ENCODE measurements at places on chromosomes 5 and 9.

- peak; percentile 88 for DNase-seq
Measured at GRCh38 chr5:39217365-39218281, 1.7 kb downstream of the FYB1 start.

GRCh38 chr5:102956599-102956998 lies 163.3 kb downstream of the GIN1 start:
- DNase-seq = no peak

- DNase-seq = no peak
Measured at GRCh38 chr5:9302218-9302617, 243.7 kb downstream of the SEMA5A start.

- DNase-seq = no peak
Measured at GRCh38 chr5:179417696-179418095, 72.4 kb upstream of the ADAMTS2 start.

DNA sequence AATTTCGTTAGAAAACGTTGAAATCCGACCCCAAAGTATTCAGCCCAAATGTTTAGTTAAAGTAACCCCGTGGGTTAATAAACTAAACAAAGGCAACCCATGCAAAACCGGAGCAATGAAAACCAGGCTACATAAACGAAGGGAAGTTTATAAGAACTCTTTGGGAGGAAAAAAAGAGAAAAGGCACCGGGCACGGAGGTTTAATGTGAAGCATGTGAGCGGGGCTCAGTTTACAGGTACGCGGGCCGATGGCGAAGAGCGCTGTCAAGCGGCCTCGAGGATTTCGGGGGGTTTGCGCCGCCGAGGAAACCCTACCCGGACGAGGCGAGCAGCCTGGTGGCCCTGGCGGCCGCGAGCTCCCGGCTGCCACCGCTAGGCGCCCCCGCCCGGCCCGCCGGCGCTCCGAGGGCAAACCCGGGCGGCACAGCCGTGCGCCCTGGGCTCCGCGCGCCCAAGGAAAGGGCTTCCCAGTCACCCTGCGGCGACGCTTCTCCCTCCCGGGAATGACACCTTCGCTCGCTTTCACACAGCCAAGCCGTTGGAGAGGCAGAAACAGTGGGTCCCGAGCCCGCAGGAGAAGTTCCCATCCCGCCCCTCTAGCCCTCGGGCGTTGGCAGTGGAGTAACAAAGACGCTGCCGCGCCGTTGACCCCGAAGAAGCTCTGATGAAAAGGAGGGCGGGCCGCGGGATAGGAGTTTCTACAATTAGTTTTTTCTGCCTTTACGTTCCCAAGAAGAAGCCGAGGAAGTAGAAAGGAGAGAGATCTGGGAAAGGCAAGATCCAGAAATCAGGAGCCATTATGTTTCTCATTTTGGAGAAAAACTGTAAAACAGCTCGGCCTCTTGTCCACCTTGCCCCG lies 126.0 kb downstream of the TMEM174 start:
- no peak for DNase-seq

GRCh38 chr5:63286724-63287123 lies 675.5 kb downstream of the HTR1A start:
- no peak for DNase-seq

DNA sequence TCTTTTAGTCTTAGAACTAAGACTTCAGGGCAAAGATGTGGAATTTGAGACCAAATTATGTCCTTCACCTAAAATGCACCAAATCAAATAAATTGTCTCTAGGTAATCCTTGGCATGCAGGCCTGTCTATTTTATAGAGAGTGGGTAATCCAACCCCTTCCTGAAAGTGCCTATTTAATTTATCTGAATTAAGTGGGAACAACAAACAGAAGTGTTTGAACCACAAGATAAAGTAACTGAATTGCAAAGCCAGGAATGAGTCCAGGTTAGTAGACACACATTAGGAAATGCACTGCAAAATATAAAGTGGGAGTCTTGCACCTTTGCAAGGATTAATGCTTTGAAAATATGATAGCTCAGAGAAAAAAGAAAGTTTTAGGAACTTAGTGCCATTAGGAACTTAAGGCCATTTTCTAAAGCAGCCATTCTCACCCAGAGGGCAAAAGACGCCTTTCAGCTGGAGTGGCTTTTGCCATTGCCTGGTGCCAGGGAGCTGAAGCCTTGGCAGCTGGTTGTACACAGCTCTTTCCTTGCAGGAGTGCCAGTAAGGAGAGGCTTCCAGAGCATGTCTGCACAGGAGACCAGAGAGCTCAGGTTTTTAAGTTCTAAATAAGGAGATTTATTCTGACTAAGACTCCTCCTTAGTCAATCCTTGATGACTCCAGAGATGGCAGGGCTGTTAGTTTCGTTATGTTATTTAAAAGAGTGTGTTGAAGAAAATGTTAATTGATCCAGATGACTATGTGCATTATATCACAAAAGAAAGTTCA lies 151.7 kb upstream of the ELL2 start:
- peak; percentile 17 for DNase-seq

DNA sequence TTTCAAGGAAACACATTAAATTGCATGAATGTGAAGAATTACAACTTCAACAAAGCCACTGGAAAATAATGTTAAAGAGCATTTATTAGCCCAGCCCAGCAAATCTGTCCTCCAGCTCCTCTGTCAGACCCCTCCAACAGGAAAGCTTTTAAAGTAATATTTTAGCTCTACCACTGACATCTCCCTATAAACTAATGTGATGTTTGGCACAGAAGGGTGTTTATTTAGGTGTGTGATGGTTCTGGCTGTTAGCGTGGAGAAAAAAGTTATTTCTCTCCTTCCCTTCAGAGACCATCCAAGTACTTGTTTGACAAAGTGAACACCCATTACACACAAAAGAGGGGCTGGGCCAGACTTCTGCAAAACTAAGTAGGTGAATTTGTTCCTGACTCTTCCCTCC lies 111.9 kb upstream of the TARS1 start:
- no peak for DNase-seq

DNA sequence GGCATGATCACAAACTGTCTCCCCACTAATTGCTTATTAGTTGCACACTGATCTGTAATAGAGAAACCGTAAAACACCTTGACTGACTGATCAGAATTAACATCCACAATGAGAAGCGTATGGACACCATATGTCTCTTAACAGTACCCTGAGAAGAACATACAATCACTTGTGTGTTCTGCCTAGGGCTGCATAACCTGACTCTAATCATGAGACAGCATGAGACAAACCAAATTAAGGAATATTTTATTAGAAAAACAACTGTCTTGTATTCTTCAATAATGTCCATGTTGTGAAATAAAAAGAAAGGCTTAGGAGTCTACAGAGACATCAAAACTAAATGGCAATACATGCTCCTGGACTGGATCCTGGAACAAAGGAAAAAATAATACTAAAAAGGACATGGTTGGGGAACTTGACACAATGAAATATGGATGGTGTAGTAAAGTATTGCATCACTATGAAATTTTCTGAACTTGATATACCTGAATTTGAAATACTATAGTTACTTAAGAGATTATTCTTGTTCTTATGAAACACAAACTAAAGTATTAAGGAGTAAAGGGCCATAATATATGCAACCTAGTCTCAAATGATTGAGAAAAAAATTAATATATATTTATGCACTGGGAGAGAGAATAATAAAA lies 162.1 kb downstream of the CWC27 start:
- DNase-seq = no peak

GRCh38 chr9:88738709-88739108 lies 203.7 kb downstream of the NXNL2 start:
- DNase-seq = no peak

- no peak for DNase-seq
Measured at GRCh38 chr5:126837906-126838539, 61.1 kb downstream of the LMNB1 start.

- DNase-seq = peak; percentile 17
Measured at GRCh38 chr5:59607138-59607765, 286.3 kb downstream of the PDE4D start.

GRCh38 chr9:118928722-118929121 lies 440.5 kb downstream of the BRINP1 start:
- DNase-seq = no peak

DNA sequence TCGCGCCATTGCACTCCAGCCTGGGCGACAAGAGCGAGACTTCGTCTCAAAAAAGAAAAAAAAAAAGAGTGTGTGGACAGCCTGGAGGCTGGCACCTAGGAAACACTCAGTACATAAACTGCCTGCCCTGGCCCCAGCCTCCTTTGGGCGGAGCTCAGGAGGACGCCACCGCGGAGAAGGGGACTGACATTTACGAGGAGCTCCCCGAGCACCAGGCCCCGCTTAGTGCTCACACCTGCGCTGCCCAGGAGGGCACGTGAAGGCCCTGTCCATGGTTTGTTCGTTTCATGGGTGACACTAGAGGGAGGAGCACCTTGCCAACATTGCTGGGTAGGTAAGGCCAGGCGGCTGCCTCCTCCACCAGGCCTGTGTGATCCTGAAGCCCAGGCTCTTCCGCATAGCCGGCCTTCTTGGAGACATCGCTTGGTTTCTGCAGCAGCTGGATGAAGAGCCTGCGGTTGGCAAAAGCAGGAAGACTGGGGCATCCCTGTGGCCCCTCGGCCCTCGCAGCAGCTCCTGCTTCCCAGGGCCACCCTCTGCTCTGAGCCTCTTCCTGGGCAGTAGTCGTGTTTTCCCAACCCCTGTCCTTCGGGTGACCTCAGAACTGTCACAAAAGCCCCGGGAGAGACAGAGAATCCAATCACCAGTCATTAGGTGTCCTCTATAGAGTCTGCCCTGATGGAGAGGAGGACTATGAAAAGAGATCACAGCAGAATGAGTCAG lies 26.2 kb upstream of the LAMC3 start:
- no peak for DNase-seq

DNA sequence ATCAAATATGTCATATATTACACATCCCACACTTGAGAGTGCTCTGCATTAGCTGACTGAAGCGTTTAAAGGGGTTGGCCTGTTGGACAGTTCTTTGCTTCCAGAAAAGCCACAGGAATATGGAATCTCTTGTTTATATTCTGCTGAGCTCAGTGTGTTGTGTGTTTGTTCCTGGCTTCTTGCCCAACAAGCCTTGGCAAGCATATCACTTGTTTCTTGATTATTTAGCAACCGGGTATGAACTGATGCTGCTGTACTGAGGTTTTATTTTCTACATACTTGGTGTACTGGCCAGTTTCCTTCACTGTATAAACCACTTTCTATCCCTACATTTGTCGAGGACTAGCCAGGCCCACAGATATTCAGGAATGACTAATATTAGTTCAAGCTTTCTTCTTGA lies 378.9 kb downstream of the KCTD16 start:
- DNase-seq = no peak

- no peak for DNase-seq
Measured at GRCh38 chr5:32627219-32627870, 42.0 kb downstream of the SUB1 start.

DNA sequence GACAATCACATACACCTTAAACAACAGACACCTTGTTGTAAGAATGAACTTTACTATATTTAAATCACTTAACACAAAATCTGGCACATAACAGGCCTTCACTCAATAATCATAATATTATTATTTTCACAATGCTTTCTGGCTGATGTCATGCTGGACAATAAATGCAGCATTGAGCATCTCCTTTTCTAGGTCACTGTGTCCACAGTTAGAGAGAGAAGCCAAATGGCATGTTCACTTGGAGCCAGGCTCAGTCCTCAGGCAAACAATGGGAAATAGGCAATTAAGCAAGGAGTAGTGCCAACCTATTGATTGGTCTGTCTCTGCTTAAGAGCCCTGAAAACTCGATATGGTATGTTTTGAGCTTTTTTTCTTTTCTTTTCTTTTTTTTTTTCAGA lies 50.6 kb upstream of the KLF4 start:
- DNase-seq = no peak

- DNase-seq = no peak
Measured at GRCh38 chr9:112315331-112316257, 17.8 kb downstream of the PTBP3 start.

GRCh38 chr5:71949772-71950171 lies 157.5 kb upstream of the MAP1B start:
- DNase-seq = no peak

DNA sequence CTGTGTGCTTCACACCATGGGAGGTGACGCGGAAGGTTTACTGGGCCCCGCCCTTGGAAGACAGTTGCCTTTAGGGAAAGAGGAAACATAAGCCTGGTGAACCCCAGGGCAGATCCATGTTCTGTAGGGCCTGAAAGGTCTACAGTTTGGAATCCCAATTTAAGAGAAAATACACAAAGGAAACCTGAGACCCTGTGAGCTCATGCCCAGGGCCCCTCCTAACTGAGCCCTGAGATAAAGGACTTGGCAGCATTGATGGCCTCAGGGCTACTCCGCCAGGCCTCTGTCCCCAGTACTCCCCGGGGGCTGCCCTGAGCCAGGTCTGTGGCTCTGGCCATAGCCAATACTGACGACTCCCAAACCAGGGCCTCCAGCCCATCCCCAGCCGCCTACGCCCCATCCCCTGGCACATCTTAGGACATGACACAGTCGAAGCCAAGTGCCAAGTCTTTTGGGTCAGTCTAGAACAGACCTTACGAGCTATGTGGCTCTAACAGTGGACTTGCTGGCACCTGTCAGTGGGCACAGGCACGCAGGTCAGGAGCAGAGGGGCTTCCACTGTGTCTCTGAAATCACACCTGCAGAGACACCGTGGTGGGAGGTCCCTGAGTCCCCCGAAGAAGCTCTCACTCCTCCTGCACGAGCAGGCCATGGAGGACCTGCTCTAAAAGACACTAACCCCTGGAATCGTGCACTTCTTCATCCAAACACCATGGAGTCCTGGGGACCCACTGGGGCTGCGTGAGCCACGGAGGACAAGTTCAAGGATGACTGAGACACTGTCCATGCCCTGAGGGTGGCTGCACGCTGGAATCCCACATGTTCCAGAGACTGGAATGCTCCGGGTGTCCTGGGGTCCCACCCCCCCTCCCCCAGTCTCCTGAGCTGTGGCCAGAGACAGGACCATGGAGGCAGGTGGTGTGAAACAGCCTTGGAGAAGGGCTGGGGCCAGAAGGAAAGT lies 40.3 kb upstream of the BARHL1 start:
- DNase-seq = no peak

GRCh38 chr5:107782561-107783169 lies 111.9 kb upstream of the EFNA5 start:
- DNase-seq = no peak

GRCh38 chr5:176521286-176521685 lies 15.9 kb downstream of the RNF44 start:
- DNase-seq = no peak

- DNase-seq = no peak
Measured at GRCh38 chr9:114290561-114290986, 32.3 kb upstream of the ORM1 start.

DNA sequence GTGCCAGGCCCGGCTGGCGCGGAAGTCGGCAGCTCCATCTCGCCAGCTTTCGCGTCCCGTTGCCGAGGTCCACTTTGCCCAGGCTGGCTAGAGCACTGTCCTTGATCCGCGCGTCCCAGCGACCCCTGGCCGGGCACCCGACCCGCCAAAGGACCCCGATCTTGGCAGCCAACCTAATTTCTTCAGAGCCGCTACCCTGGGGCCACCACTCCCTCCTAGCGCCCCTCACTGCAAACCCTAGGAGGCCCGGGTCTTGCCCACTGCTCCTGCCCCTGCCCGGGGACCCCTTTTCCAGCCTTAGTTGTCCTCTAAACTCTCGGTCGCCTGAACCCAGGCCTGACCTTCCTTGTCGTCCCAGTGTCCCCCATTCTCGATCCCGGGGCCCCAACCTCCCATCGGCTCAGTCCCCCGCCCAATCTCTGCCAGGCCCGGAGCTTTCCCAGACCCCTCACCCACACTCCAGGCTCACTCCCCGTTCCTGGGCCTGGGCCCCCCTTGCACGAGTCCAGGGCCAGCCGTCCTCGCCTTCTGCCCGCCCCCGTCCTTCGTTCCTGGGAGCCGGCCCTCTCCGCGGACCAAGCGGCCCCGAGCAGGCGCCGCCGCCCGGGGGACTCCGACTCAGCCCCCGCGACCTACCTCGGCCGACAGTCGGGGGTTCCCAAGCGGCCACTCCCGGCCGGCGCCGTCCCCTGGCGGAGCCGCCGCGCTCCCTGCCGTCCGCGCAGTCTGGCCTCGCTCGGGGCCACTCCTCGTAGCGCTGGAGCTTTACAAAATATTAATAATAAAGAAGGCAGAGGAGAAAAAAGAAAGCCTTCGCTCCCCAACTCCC lies 701 bp upstream of the LMX1B start:
- no peak for DNase-seq

All from head of caudate nucleus (tissue), 42 donors.